ENCODE measurements at places on chromosomes 1 and 21.

DNA sequence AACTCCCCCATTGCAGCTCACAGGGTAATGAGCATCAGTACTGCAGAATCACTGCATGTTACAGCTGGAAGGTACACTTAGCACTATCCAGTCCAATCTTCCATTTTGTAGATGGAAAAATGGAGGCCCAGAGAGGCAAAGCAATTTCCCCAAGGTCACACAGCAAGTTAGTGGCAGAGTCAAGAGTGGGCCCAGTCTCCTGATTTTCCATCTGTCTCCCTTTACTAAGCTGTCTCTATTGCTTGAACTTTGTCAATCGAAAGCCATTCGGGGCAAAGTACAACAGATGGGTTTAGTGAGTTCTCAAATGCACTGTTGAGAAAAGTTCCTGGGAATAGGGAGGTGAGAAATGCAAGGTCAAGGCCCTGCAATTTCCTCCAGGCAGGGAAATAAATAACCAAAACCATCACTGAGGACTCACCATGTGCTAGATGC is 50.4 kb upstream of the IFFO2 start:
- no peak for DNase-seq

- no peak for DNase-seq
Measured at GRCh38 chr1:18554597-18554996, 73.9 kb downstream of the KLHDC7A start.

GRCh38 chr1:7688659-7689058 is 82.4 kb upstream of the VAMP3 start:
- no peak for DNase-seq

DNA sequence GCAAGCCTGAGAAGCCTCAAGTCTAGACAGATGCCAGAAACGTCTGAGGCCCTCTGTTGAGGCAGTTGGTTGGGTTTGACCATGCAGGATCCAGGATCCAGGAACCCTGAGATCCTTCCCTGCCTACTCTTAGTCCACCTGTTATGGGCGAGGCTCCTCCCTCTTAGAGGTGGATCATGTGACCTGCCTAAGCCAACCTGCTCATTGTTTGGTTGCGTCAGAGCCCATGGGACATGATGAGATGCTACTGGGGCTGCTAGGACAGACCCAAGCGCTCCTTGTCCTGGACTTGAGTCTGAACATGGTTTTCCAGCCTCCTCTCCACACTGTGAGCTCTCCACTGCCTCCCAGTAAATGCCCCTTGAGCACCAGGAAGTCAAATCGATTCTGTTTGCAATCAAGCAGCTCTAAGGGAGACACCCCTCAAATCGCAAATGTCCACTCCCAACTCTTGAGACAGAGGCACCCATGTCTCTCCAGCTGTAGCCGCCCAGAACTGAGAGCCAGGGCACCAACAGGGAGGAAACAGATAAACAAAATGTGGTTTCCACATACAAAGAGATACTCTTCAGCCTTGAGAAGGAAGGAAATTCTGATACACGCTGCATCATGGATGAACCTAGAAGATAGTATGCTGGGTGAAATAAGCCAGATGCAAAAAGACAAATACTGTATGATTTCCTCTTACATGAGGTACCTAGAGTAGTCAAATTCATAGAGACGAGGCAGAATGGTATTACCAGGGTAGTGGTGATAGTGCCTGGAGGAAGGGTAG is 31.7 kb upstream of the WNT4 start:
- no peak for DNase-seq

DNA sequence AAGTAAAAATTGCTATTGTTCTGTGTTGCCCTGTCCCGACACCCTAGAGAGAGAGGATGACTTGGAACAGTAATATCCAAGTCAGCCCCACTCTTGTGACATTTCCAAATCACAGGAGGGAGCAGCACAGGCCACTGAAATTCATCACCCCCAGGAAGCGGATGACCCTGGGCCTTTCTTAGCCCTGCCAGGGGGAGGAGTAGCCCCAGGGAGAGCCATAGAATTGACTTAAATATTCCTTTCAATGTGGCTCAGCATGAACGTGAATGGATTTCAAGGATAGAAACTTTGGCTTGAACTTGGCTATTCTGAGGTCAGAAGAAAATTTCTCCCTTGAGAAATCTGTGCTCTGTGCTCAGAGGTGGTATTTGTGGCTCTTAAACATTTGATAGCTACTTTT is 80.6 kb downstream of the CENPF start:
- no peak for DNase-seq

DNA sequence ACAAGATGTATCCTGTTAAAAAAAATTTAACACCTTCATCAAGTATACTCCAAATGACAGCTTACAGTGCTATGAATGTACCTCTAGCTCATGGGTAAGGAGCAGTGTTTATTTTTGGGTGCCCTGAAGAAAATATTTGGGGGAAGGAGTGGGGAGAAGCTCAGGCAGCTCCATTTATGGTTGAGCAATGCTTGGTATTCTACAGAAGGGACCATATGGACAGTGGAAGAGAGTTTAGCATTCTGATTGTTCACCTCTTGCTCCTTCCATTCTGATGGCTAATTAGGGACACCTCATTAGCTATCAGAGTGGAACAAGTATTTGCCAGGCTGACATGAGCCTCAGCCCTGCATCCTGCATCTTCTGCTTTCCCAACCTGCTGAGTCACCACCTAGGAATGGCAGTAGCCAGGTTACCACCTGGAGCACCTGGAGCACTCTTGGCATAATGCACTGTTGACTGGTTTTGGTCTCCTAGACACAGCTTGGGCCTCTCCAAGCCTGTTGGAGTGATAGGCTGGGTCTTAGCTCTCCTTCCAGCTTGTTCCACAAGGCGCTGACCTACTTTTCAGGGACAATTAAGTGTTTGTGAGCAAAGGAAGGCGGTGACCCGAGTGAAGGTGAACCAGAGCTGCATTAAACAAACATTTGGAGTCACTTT is 62.0 kb upstream of the MACF1 start:
- no peak for DNase-seq

GRCh38 chr1:213381572-213382084 is 330.6 kb downstream of the RPS6KC1 start:
- no peak for DNase-seq

DNA sequence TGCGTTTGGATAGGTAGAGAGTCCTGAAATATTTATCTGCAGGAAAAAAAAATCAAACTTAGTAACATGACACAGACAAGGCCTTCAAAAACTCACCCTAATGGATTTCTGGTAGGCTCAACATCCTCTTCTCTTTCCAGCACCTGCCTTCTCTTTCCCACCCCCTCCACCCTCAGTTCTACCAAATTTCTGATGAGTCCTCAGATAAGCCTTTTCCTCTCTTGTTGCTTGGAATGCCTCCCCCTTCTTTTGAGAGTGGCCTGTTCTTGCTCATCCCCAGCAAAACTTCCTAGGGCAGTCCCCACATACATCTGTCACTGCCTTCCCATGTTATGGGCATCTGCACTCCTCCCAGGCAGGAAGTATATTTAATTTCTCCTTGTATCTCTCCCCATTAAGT is 7.6 kb upstream of the LBR start:
- DNase-seq: no peak

DNA sequence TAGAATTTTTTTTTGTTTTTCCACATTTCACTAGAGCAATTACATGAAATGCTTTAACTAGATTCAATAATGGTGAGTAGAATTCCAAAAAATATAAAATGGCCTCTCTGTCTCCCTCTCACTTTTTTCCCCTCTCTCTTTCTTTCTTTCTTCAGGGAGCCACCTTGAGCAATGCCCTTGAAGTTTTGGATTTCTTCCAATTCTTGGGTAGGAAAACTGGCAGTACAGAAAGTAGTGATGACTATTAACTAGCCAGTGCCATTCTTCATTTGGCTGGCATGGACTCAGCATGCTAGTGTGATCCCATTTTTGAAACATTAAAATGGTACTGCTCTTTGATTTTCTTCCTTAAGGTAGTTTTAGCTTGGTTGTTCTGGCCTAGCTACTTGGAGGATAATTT is 4.5 kb upstream of the FNBP1L start:
- no peak for DNase-seq

GRCh38 chr1:210770396-210770984 is 363.5 kb downstream of the KCNH1 start:
- DNase-seq: no peak

- DNase-seq: no peak
Measured at GRCh38 chr21:43880111-43880985, 15.3 kb downstream of the AGPAT3 start.

- no peak for DNase-seq
Measured at GRCh38 chr1:25599969-25600610, 16.5 kb upstream of the MAN1C1 start.

DNA sequence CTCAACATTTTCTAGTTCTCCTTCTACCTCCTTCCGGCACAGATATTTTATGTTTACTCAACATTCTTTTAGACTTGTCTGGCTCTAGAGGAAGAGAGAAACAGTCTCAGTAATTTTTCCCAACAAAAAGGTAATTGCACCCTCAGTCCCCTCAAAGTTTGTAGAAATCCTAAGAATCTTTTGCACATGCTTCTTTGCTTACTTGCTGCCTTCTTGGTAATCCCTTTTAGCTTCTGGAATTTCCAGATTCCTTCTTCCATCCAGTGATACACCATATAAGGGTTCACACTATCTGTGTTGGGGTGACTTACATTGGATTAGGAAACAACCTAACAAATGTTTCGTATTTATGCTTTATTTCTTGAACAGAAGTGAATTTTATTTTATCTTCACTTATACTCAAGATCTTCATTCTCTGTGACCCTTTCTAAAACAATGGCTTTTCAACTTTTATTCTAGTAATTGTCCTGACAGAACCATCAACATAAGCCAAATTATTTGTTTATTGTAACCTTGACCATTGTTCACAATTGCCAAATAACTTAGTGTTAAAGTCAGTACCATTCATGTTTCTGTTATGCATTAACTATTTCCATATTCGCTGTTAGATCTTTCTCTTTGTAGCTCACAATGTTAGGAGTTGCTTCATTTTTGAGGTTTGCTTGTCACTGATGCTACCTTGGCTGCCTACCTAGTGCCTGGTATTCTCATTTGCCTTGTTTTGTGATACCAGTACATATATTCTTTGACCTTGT is 238.1 kb downstream of the HMCN1 start:
- no peak for DNase-seq

DNA sequence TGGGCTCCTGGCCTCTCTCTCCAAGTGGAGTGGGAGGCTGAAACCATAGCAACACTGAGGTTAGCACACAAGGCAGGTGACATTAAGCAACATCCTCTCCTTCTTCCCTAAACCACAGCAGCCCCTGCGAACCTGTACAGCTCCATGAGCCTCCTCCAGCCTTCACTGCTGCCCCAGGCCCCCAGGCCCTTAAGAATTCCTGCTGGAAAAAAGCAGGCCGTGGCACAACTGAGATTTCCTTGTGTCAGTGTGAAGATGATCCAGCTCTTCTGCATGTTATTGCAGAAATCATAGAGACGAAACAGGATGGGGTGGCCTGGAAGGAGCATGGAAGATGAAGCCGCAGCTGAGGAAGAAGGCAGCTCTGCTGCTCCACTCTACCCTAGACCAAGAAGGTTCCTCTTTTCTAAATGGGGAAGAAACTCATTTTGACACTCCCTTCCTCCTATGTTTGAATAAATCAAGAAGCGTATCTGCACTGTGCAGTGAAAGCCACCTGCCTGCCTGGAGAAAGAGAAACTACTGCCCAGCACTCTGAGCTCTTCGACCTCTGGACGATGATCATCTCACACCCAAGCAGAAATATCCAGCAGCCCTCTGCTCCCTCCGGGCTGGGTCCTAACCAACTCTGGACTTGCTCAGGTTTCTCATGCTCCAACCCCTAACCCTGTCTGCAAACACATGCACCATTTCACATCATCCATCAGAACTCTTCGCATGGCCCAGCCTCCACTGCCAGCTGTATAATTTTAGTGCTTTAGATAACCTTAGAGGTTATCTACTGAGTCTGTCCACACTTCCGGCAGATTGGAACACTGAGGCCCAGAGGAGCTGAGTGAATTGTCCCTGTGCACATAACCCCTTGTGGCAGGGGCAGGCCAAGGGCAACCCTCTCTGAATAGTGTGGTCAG is 20.7 kb downstream of the SH3BP5L start:
- DNase-seq: no peak

- no peak for DNase-seq
Measured at GRCh38 chr1:46302641-46303037, 777 bp downstream of the LRRC41 start.

DNA sequence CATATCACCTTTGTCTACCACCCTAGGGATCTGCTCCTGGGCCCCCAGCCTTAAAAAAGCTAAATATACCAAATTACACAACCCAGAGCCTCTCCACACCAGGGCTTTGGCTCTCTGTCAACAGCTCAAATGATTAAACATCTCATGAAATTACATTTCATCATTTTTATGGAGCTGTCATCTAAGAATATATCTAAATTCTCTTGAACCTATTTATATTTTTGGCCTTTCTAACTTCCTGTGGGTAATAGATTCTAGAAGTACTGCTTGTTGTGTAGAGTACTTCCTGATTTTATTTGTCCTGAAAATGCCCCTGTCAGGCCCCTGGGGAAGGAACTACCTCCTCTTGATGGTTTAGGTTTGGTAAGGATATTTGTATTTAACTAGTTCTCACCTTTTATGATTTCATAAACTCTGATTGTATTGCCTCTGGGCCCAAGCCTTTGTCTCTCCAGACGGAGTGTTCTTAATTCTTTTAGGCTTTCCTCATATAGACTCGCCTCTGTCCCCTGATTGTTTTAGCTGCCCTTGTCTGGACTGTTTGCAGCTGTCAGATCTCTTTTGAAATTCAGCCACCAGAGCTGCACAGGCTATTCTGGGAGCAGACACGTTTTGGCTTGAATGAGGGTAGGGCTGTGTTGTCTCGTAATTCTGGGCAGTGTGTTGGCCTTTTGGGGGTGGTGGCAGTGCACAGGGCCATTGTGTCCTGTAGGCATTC is 16.6 kb downstream of the MYOG start:
- no peak for DNase-seq

DNA sequence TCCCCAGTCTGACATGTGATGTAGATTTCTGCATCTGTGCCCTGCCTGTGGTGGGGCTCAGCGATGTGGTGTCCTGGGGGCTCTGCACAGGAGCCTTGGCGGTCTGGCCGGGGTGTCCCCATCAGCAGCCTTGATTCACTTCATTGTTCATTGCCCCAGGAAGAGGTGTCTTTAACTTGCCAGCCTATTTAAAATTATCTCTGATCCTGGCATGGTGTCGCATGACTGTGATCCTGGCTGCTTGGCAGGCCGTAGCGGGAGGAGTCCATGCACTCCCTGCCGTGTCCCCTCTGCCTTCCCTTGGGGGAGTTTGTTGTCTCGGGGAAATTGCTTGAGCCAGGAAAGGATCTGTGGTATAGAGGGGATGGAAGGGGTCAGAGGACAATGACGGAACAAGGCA is 59.9 kb downstream of the TRIM11 start:
- no peak for DNase-seq

DNA sequence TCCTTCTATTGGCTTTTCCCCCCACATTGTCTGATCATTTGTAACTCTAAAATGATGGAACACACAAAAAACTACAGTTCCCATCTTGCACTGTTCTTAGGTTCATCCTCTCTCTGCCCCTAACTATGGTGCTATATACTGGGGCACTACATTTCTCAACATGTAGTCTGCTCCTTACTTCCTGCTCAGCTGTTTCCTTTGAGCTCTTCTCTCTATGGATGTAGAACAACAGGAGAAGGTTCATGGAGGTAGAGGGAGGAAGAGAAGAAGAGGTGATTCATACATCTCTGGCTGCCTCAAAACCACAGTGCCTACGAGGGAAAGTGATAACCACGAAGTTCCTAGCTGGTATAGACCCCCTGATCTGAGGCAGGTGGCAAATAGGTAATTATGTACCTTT is 7.0 kb upstream of the C1orf146 start:
- DNase-seq: no peak

GRCh38 chr1:26848941-26849774 is 13.8 kb upstream of the SFN start:
- no peak for DNase-seq

- DNase-seq: no peak
Measured at GRCh38 chr1:197439708-197440280, 171.7 kb downstream of the CRB1 start.

- DNase-seq: no peak
Measured at GRCh38 chr21:28805885-28806284, 186.8 kb downstream of the LTN1 start.

All from activated CD4-positive, alpha-beta T cell treated with anti-CD3 and anti-CD28 coated beads, Interleukin-2, amount 50 U/mL, for 48 hours (primary cell).